Stimulated activated CD4-positive, alpha-beta T cell treated with anti-CD3 and anti-CD28 coated beads, TNF-alpha, amount 100 ng/mL, for 1 hour (primary cell): ENCODE measurements at places on chromosomes 11 and 22.

GRCh38 chr11:66340596-66341501 lies 4.1 kb downstream of the BRMS1 start:
- no peak for DNase-seq

DNA sequence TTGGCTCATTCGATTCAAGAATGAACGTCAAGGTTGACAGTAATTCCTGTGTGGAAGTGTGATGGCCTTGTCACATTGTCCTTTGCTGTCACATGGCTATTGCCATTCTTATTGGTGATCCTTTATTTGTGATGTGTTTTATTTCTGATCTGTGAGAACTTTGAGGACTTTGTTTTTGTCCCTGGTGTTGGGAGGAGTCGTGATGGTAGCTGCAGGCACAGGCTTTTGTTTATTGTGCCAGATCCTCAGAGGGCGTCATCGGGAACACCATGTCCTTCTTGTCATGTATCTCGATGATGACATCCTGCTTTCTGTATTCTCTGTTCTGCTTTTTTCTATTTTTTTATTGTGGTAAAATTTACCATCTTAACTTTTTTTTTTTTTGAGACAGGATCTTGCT lies 5.6 kb downstream of the PICK1 start:
- DNase-seq, result no peak

DNA sequence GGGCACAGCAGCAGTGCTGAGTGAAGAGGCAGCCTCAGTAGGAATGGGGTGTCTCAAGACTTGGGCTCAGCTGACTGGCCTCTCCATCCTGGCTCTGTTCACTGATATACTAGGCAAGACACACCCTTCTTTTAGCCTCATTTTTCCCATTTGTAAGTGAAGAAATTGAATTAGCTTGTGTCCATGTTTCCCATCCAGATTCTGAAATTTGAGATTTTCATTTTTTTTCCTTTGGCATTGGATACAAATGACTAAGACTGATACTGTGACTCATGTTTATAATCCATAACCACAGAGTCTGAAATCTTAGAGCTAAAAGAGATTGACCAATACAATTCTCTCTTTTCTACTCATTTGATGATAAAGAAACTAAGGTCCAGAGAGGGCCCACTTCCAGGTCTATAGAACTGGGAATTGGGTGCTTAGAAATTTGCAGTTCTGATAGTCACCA lies 110.9 kb downstream of the KCNC1 start:
- no peak for DNase-seq

DNA sequence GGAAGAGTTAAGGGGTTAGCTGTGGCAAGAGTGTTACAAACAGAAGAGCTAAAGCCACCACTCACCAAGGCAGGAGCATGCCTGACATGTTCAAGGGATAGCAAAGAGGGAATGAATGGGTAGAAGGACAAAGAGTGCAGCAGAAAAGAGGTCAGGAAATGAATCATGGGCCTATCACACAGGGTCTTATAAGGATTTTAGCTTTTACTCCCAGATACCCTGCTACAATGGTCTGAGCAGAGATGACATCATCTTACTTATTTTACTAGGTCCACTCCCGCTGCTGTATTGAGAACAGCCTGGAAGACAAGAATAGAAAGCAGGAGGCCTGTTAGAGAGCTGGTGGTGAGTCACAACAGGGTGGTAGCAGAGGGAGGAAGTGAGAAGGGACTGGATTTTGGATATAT lies 9.8 kb downstream of the TRAF6 start:
- DNase-seq, result no peak

- DNase-seq, result no peak
Observed at GRCh38 chr11:43577566-43578264, 102.8 kb upstream of the HSD17B12 start.

DNA sequence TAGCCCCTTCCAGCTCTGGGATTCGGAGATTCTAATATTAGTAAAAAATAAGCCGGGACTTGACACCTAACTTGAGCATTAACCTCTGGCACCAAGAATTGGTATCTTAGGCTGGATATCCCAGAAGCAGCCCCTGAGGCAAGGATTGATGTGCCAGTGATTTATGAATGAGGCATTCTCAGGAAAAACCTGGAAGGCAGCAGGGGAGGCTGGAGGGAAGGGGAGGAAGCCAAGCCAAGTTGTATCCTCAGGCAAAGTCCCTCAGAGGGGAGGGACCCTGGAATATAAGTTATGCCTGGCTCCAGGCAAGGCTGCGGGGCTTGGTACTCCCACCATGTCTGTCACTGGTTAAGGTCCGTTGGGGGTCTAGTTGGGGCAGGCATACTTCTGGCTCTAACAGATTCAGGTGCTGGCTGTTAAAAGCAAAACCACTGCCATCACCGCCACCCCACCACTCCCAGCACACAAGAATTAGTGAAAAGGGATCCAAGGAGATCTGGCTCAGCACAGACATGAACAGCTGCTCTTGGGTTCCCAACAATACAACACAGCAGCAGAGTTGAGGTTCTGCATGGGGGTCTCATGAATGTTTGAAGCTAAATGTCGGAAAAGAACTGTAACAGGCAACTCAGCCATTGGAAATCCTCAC lies 29.8 kb downstream of the LMO2 start:
- DNase-seq, result no peak

DNA sequence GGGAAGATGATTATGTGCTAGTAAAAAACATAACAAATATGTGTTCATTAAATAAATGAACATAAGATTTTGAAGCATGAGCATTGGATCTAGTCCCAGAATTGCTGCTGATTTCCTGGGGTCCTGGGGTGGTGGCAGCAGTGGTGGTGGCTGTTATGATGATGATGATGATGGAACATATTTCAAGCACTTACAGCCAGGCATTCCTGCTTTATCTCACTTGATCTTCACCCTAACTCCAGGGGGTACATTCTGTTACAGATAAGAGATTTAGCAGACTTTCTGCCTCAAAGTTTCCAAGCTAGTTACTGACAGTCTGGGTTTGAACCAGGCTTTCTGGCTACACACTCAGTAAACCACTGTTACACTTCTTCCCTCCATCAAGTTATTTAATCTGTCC lies 5.2 kb downstream of the TRAPPC4 start:
- DNase-seq, result no peak

GRCh38 chr11:112025707-112026106 lies 499 bp downstream of the DLAT start:
- DNase-seq, result no peak

GRCh38 chr11:22558664-22559063 lies 67.0 kb downstream of the FANCF start:
- DNase-seq, result no peak

DNA sequence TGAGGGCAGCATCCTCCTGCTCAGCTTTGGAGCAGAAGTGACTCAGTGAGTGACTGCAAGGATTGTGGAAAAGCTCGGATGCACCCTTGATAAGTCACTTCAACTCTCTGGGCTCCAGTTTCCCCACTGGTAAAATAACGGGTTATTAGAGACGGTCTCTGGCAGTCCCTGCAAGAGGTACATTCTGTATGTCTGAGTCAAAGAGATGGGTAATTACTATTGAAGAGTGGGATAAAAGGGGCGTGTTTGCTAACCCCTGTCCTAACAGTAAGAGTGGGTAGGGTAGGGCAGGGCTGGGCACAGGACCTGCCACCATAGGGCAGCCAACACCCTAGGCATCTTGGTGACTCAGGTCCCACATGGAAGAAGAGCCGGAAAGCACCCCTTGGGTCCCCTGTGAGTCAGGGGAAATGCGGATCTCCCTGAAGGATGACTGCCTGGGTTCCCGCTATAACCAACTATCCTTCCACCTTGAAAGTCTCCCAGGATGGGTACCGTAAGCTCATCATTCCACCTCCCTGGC lies 7.3 kb upstream of the AHNAK start:
- DNase-seq, result no peak

DNA sequence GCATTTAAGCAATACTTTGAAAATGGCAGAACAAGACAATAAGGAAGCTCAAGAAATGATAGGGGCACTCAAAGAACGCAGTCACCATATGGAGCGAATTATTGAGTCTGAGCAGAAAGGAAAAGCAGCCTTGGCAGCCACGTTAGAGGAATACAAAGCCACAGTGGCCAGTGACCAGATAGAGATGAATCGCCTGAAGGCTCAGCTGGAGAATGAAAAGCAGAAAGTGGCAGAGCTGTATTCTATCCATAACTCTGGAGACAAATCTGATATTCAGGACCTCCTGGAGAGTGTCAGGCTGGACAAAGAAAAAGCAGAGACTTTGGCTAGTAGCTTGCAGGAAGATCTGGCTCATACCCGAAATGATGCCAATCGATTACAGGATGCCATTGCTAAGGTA lies 51.9 kb downstream of the SPECC1L start:
- DNase-seq, result no peak

GRCh38 chr11:107856981-107857517 lies 1.5 kb downstream of the SLC35F2 start:
- no peak for DNase-seq

DNA sequence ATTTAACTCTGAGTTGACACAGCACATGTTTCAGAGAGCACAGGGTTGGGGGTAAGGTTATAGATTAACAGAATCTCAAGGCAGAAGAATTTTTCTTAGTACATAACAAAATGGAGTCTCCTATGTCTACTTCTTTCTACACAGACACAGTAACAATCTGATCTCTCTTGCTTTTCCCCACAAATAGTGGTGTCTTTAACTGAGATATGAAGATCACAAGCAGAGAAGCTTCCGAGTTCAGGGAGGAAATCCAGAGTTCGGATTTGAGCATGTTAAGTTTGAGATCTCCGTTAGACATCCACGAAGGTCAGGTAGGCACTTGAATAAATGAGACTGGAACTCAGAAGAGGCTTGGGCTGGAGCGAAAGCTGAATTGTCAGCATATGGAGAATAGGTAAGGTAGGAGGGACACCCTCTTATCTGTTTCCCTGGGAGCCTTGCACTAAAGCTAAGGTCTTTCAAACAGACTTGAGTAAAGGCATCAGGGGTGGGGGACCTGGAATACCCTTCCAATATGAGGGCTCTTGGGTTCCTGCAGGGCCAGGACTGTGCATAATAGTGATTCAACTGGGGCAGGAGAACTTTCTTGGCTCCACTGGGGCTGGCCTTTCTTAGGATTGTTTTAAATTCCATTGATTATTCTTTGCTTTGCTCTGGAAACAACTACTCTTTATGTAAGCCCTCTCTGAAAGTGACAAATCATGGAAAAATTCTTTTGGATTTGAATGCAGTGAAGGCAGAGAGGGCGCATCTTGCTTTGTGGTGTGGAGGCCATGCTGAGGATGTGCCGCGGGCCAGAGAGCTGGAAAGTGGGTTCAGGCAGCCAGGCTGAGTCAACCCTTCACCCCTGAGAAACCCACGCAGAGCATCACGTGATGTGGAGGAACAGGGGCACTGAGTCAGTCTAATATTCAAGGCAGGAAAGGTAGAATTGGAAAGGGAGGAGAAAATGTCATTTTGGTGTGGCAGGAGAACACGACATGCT lies 62.7 kb upstream of the AMPD3 start:
- no peak for DNase-seq

- no peak for DNase-seq
Observed at GRCh38 chr11:87444993-87445392, 407.3 kb downstream of the TMEM135 start.

DNA sequence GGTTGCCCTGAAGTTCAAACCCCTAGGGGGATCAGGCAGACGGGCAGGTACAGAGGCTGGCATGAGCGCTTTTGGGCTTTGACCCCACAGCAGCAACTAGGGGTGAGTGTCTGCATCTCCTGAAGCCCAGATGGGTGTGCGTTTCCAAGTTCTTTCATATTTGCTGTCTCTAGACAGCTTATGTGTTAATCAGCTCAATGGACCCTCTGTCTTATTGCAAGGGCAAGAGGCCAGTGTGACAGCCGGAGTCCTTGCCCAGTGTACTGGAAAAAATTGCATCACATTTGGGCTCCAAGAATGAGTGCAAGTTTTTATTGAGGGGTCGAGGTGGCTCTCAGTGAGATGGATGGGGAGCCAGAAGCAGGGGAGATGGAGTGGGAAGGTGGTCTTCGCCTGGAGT lies 1863.7 kb upstream of the RAG2 start:
- no peak for DNase-seq

DNA sequence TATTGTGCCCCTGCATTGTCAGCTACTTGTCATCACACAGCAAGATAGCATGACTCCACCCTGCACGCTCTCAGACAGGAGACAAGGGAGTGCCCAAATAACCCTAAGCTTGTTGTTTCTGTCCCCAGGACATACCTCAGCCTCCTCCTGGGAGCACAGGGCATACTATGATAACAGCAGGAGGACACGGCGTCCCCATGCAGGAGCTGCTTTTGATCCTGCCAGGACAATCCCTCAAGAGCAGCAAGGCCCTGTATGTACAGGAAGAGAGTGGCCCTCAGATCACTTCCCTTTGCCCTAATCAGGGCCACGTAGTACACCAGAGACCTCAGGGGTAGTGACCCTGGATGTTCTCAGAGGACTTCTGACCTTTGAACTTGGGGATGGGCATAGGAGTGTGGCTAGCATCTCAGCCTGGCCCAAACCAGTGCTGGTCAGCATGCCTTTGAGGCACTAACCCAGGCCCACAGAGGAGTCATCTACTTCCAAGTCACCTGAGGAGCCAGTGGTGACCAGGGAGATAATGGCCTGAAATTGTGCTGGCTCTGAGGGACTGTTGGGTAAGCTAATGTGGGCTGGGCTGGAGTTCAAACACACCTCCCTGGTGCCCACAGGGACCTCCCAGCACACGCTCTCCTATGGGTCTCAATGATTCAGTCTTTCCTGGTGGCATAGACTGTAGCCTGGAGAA lies 9.2 kb downstream of the APOA4 start:
- DNase-seq, result no peak

- DNase-seq, result no peak
Observed at GRCh38 chr11:66044757-66045156, 4.2 kb downstream of the GAL3ST3 start.

GRCh38 chr11:123526027-123526805 lies 96.1 kb downstream of the GRAMD1B start:
- DNase-seq, result no peak

DNA sequence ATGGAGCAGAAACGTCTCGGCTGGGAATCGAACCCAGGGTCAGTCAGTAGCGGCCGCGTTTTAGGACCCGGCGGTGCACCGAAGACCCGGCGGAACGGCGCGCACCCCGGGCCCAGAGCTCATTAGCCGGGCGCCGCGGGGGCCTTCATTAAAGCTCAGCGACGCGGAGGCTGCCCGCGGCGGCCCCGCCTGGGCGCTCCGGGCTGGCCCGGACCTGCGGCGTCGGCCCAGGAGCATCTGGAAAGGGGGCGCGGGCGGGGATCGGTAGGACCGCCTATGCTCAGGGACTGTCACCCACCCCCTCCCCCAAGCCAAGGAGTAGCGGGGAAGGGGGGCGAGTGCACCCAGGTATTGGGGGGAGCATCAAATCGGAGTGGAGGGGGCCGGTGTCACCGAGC lies 52.2 kb downstream of the CYTH4 start:
- no peak for DNase-seq
